ENCODE measurements at places on chromosomes 1 and 21.

DNA sequence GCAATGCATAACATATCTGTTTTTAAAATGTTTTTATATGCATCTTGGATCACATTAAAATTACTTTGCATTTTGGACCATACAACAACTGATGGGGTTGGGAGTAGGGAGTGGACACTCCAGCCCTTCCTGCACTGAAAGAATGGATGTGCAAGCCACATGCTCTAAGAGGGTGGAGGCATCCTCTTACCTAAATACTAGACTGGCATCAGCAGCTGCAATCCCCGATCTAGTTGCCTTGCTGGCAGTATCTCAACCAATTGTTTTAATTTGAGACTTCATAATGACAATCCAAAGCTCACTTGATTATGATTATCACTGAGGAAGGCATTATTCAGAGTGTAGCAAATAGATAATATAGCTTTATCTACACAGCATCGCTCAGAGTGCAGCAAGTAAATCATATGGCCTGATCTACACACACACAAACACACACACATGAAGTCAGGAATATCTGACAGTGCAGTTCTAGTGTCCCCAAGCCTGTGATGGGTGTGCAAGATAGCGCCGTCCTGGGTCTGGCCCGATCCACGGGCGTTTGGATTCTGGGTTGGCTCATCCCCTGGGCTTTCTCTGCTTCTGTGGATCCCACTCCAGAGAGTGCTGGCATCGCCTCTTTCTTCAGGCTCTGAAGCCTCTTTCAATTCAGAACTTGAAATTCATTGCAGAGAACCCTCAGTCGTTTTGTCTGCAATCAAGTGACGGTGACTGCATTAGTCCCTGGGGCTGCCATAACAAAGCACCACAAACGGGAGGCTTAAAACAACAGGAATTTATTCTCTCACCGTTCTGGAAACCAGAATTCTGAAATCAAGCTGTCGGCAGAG, 181.3 kb downstream of the ETS2 start:
- DNase-seq, result peak; percentile 55

DNA sequence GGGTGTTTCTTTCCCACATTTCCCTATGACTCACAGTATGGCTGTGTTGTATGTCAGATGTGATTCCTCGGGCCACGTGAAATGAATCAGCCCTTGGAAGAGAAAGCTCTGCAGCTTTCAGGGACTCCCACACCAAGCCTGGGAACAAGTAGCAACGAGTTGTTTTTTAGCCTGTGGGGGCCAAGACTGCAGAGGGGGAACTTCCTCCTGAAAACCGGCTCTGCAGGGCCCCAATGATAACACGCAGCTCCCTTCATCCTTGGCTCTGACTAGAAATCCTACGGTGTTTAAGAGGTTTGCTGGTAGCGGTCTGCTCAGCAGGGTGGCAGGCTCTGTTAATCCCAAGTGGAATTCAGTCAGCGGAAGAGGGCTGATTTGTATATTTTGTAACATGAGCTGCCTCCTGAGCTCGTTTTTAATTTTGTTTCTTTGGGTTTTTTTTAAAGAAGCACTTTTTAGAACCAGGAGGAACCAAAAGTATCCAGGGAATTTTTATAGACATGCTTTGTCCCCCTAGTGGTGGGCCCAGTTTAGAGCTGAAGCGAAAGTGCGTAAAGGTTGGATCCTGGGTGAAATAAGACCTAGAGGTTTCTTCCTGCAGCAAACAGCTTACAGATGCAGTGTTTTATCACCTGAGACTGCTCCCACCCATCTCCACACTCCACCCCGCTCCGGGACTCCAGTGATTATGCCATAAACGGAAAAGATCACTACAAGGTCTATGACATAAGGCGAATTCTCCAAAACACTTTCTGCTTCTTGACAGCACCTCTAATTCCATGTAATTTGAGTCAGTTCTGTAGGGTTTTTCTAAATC, 48.8 kb downstream of the LAMC2 start:
- peak; percentile 37 for DNase-seq

GRCh38 chr1:186079084-186079684, 295.9 kb downstream of the TPR start:
- DNase-seq, result no peak

GRCh38 chr1:61480273-61480935, 244.5 kb downstream of the TM2D1 start:
- no peak for DNase-seq

- DNase-seq, result no peak
Measured at GRCh38 chr1:94349853-94350252, 68.3 kb upstream of the ABCD3 start.
